Effector memory CD4-positive, alpha-beta T cell (primary cell): ENCODE measurements at places on chromosomes 2 and 18.

GRCh38 chr18:61149786-61150185 is 183.4 kb upstream of the CDH20 start:
- no peak for DNase-seq

- DNase-seq: no peak
Observed at GRCh38 chr2:64808754-64809153, 155.0 kb upstream of the SERTAD2 start.

DNA sequence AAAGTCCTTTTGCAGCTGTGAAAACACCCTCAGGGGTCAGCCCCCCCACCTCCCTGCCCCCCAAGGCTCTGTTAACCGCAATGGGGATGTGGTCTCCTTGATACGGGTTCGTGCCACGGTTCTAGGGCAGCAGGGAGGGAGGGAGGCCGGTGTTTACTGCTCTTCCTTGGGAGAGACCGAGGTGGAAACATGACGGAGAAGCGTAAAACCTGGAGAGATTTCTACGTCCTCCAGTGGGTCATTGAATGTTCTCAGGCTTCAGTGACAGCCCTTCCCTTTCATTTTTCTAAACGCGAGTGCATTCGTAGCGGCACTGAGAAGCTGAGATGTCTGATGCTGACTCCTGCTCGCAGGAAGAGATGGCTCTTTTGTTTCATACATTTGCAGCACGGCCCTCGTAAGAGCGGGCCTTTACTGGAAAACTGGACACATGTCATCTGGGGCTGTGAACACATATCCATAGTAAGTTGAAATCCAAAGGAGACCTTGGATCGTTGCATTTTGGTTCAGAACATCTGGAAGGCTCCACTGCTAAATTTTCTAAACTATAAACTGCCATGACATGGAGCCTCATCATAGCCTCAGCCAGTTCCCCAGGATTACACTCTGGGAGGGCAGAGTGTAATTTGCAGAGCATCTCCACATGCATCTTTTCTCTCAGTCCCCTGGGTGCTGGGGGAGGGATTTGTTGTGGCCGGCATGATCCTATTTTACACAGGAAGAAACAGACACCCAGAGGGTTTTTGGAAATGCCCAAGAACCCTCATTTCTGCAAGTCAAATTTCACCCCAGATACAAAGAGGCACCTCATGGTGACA is 40.6 kb upstream of the HDAC4 start:
- no peak for DNase-seq

DNA sequence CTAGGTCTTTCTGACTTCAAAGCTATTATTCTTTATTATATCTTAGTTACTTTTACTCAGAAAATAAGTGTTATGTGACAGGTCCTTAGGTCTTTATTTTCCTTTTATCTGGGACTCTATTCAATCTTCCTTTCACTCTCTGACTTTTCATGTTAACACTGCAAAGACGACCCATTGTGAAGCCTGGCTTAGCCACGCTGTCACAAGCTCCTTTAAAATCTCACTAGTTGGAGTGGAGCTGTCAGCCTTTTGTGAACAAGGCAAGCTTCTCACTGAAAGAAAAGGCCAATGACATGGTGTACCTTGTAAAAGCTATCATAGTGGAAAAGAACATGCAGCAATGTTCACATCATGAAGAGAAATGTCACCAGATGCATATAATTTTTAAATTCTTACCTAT is 1130.7 kb upstream of the FAM98A start:
- no peak for DNase-seq
